ENCODE measurements at places on chromosomes 5 and 9. TPM values are rescaled to one million over a fixed set of nuclear protein-coding genes. Genes with fewer than 3 reads are reported as not detected.

DNA sequence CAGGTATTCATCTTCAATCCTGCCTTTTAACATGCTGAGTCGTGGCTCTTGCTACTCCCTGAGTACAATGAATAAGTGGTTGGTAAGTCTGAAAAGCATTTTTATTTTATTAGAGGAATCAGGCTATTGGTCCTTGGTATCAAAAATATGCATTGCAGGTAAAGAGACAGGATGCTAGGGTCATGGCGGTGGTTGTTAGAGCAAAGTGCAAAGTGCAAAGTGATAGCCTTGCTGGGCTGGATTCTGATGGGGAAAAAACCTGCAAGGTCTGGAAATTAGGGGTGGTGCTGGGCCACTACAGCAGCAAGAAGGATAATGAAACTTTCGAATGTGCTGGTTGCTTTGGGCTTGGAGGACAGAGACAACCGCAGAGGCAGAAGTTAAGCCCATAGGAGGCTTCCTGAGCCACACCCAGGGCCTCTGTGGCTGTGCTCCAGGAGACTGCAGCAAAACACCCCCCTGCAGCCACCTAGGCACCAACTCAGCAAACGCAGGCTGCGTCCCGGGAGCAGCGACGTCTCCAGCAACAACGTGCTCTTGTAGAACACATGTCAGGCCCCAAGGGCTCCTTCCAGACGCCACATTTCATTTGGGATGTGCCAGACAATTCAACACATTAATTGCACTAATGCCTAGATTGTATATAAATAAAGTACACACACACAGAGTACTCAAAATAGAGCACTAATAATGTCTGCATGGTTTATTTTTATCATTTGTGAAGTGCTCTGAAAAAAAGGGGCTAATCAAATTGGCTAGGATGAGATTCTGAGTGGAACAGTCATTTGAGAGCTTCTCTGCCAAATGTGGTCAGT, 149.8 kb upstream of the RAPGEF1 start:
- DNase-seq: no peak
- no peaks in the 10 kb centered on the region for H3K27me3 ChIP-seq
- H3K4me1 ChIP-seq: no peaks in the 10 kb centered on the region
- H3K4me3 ChIP-seq: no peak overlapping the region
- no peak overlapping the region for H3K27ac ChIP-seq
- H3K36me3 ChIP-seq: peaks cover 4% of the 10 kb centered on the region

DNA sequence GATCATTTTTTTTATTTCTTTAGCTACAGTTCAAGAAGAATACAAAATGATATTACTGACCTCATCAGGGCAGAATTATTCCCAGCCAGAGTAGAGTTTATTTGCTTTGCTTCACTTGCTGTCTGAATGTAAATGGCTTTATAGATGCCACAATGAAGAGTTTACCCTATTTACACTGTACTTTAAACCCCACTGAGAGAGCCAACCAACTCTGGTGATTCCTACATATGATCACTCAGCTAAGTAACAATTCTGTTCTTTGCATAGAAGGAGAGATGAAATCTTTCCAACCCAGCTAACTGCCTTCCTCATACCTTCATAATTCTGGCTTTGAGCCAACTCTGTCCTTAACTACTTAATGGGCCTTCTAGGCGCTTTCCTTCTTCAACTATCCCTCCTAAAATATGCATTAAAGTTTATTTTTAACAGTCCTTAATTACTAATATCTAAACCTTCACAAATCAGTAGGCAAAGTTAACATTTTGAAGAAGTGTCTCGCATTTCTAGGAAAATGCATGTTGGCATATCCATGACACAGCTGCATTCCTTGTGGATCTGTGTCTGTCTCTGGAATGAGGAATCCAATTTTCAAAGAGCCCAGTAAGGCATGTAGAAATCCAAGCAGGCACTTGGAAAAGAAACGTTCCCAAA, 284.8 kb upstream of the GRAMD2B start:
- no peaks in the 10 kb centered on the region for H3K27me3 ChIP-seq
- no peak for DNase-seq
- H3K4me3 ChIP-seq: no peak overlapping the region

GRCh38 chr5:54727874-54728587, 210.5 kb downstream of the SNX18 start:
- no peak for DNase-seq
- H3K4me3 ChIP-seq: no peak overlapping the region
- H3K27ac ChIP-seq: no peak overlapping the region
- H3K36me3 ChIP-seq: no peaks in the 10 kb centered on the region

DNA sequence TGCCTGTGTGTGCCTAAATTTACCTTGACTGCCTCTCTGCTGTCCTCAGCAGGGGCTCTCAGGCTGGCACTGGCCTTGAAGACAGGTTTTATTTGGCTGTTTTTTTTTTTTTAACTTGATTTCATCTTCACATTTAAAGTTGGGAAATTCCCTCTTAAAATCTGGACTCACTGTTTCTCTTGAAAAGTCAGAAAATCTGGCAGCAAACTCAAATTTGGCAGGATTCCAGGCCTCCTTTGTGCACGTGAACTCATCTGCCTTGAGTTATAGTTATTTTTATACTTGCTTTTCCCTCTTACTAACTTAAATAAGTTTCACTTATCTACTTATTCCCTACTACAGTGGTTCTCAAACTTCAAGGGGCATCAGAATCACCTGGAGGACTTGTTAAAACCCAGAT, 118.4 kb upstream of the MAP3K1 start:
- no peak overlapping the region for H3K4me3 ChIP-seq
- no peak for DNase-seq
- no peaks in the 10 kb centered on the region for H3K27me3 ChIP-seq
- no peaks in the 10 kb centered on the region for H3K36me3 ChIP-seq
- H3K27ac ChIP-seq: no peak overlapping the region

- no peak overlapping the region for H3K27ac ChIP-seq
- no peaks in the 10 kb centered on the region for H3K4me1 ChIP-seq
- no peaks in the 10 kb centered on the region for H3K27me3 ChIP-seq
- no peak for DNase-seq
Measured at GRCh38 chr9:89025553-89025952, 34.3 kb downstream of the S1PR3 start.

DNA sequence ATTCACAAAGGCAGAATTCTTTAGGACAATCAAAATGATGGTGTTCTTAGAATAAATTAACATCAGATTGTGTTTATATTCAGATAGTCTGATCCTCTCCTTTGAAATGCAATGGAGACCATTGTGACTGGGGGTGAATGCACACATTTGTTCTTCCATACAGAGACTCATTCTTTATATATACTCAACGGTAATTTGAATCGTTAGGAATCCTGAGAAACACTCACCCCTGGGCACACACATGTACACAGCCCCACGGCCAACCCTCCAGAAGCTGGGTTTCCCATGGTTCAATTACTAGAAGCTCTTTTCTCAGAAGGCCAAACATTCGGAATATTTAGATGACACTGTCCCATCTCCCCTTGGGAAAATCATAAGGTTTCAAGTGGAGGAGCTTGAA, 57.5 kb upstream of the EPB41L4B start:
- no peaks in the 10 kb centered on the region for H3K4me1 ChIP-seq
- H3K4me3 ChIP-seq: no peak overlapping the region
- H3K27me3 ChIP-seq: no peaks in the 10 kb centered on the region
- DNase-seq: no peak
- no peak overlapping the region for H3K27ac ChIP-seq

DNA sequence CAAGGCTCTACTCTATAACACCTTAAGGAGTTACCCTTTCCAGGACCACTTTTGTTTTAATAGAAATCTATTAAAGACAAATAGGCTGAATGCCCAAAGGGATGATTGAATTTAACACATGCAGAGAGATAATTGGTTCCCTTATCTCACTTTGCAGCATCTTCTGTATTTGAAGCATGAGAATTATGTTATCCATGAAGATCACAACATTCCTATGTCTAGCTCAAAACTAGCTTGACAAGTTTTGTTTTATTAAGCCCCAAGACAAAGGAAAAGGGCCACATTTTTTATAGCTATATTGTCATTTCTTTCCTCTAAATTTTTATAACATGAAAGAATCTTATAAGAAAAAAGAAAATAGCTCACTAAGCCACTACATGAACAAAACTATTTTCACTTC, 57.9 kb upstream of the FTMT start:
- no peak overlapping the region for H3K4me3 ChIP-seq
- no peaks in the 10 kb centered on the region for H3K36me3 ChIP-seq
- no peak for DNase-seq
- H3K27ac ChIP-seq: no peak overlapping the region
- no peaks in the 10 kb centered on the region for H3K4me1 ChIP-seq

DNA sequence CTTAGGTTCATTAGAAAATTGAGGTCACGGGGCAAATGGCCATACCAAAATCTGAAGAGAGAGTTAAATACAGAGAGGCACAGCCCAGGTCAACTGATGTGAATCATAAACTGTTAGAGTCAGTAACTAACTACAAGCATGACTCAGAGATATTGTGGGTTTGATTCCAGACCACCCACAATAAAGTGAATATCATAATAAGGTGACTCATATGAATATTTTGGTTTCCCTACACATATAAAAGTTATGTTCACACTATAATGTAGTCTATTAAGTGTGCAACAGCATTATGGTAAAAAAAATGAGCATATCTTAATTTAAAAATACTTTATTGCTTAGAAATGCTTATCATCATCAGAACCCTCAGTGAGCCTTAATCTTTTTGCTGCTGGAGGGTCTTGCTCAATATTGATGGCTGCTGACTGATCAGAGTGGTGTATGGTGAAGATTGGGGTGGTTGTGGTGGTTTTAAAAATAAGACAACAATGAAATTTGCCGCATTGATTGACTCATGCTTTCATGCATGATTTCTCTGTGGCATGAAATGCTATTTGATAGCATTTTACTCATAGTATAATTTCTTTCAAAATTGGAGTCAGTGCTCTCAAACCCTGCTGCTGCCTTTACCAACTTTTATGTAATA, 53.1 kb upstream of the EDIL3 start:
- H3K27ac ChIP-seq: no peak overlapping the region
- no peak overlapping the region for H3K4me3 ChIP-seq
- DNase-seq: no peak
- no peaks in the 10 kb centered on the region for H3K27me3 ChIP-seq
- H3K36me3 ChIP-seq: no peaks in the 10 kb centered on the region

DNA sequence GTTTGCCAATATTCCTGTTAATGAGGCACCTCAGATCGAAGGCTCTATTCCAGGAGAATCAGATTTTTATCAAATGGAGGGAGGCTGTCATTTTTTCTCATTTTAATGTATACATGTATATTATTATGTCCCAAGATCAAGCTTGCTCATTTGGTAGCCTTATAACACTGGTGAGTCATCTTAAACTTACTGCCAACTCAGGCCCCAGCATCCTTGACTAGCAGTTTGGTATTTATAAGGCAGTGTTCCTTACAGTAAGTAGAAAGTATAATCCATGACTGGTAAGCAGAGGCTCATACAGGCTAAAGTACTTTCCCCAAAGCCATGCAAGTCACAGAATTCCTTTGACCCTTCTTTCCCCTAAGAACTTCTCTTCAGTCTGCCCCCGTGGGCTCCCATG, 90.7 kb upstream of the NR3C1 start:
- H3K4me3 ChIP-seq: no peak overlapping the region
- no peaks in the 10 kb centered on the region for H3K4me1 ChIP-seq
- no peak for DNase-seq
- no peaks in the 10 kb centered on the region for H3K27me3 ChIP-seq

DNA sequence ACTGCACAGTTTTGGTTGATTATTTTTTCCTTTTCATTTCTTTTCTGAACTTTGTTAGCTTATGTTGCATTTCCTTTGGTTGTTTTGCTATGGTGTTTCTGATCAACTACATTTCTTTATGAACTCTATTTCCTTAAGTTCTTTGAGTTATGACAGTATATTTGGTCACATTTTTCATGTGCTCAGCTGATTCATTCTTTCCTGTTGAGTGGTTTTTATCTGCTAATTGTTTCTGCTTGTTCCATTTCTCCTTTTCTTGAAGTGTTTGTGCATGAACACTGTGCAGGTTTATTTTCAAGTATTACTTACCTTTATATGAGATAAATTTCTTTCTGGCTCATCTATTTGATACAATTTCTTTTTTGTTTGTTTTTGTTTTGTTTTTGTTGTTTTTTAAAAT, 50.9 kb upstream of the MACIR start:
- DNase-seq: no peak
- H3K4me1 ChIP-seq: no peaks in the 10 kb centered on the region
- no peaks in the 10 kb centered on the region for H3K27me3 ChIP-seq
- H3K4me3 ChIP-seq: no peak overlapping the region

GRCh38 chr9:136769710-136770191, 5.4 kb upstream of the LCN15 start:
- no peak overlapping the region for H3K4me3 ChIP-seq
- peak; percentile 21 for DNase-seq
- H3K27ac ChIP-seq: no peak overlapping the region
- H3K27me3 ChIP-seq: no peaks in the 10 kb centered on the region
- H3K36me3 ChIP-seq: no peaks in the 10 kb centered on the region
- H3K4me1 ChIP-seq: no peaks in the 10 kb centered on the region

DNA sequence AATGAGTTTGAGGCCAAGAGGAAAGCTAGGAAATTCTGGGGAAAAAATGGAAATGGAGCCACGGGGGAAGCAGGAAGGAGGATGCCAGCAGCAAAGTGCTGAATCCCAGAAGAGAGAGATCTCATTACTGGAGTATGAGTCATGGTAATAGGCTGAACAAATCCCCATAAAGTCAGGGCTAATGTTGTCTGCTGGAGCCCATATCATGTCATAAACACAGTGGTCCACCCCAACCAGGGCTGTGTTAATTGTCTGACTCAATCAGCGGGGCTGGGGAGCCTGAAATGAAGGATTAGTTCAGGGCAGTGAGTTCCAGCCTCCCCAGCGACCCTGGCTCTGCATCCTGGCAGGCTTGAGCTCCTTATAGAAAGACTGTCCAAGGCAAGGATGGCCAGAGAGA, 68.8 kb downstream of the TLR4 start:
- no peak overlapping the region for H3K4me3 ChIP-seq
- DNase-seq: no peak
- H3K27me3 ChIP-seq: no peaks in the 10 kb centered on the region
- no peaks in the 10 kb centered on the region for H3K36me3 ChIP-seq

DNA sequence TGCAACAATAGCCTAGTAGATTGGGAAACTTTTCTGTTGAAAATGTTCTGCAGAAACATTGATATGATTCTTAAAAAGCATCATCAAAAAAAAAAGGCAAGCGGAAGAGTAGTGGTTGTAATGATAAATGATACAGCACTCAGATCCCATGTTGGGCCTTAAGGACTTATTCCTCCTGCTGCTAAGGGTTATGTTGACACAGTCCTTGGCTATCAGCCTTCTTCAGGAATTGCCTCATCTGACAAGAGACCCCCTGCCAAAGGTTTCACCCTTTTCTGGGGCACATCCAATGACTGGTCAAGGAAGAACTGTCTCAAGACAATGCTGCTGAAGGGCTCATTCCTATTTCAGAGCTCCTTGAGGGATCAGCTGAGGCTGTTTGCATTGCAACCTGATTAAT, 44.3 kb upstream of the MAMDC2 start:
- H3K27ac ChIP-seq: no peak overlapping the region
- H3K4me1 ChIP-seq: no peaks in the 10 kb centered on the region
- no peak for DNase-seq
- no peaks in the 10 kb centered on the region for H3K27me3 ChIP-seq

STPG3 gene
- total RNA-seq: 0.28 TPM

DMRT2 gene
- total RNA-seq: not detected

PCSK1 gene
- not detected for total RNA-seq

LCN1 gene
- not detected for total RNA-seq

HTR4 gene
- not detected for total RNA-seq

MYOZ3 gene
- total RNA-seq: not detected

DIPK1B gene
- total RNA-seq: not detected

CEL gene
- 1.1 TPM for total RNA-seq

PRRX2 gene
- total RNA-seq: 0.66 TPM

FCN2 gene
- not detected for total RNA-seq

CNTNAP3 gene
- not detected for total RNA-seq

BAAT gene
- total RNA-seq: not detected

CACNA1B gene
- not detected for total RNA-seq

TRPM6 gene
- total RNA-seq: not detected

SLC6A18 gene
- total RNA-seq: not detected

UBTD2 gene
- total RNA-seq: 7.5 TPM

ZNF474 gene
- total RNA-seq: not detected
